NCI-H2107 (cell line): ENCODE measurements at places on chromosomes 11 and 22.

- DNase-seq, result no peak
Measured at GRCh38 chr11:72173291-72173690, 18.6 kb upstream of the FOLR1 start.

DNA sequence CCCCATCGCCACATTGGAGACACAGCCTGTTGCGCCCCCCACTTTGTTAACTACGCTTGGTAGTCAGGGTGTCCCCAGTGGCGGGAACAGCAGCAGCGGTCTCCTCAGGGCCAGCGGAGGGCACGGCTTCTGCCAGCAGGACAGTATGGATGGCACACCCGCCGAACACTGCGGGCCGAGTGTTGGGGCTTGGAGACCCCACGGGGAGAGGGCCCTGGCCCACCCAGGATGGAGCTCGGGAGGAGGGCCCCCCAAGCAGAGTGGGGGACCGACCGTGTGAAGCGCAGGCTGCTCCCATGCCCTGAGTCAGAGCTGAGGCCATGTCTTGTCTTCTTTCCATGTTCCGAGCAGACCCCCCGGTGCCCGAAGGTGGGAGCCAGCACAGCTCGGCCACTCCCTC, 17.8 kb downstream of the MRPL23 start:
- no peak for DNase-seq

GRCh38 chr11:47257517-47258316, at the start of gene NR1H3:
Gene NR1H3 (plus strand): TSS chr11:47257996. CDS start chr11:47259217, 1,221 bp downstream.
- DNase-seq, result no peak

- no peak for DNase-seq
Measured at GRCh38 chr11:112511911-112512310, 251.3 kb upstream of the PLET1 start.
